ENCODE measurements at places on chromosomes 1 and 21. TPM values are rescaled to one million over a fixed set of nuclear protein-coding genes. Genes with fewer than 3 reads are reported as not detected.

- H3K4me3 ChIP-seq: no peak overlapping the region
- H3K4me1 ChIP-seq: no peaks in the 10 kb centered on the region
- H3K36me3 ChIP-seq: no peaks in the 10 kb centered on the region
- H3K27ac ChIP-seq: no peak overlapping the region
Observed at GRCh38 chr1:219523411-219523810, 89.5 kb downstream of the ZC3H11B start.

Gene SYNC
- polyA plus RNA-seq: 5.1 TPM

- H3K4me1 ChIP-seq: no peaks in the 10 kb centered on the region
- no peak overlapping the region for H3K4me3 ChIP-seq
- no peak overlapping the region for H3K27ac ChIP-seq
- H3K27me3 ChIP-seq: no peaks in the 10 kb centered on the region
Observed at GRCh38 chr1:180310095-180310494, 80.0 kb downstream of the LHX4 start.

GRCh38 chr1:211885747-211886522 is 55.4 kb upstream of the LPGAT1 start:
- no peak overlapping the region for H3K4me3 ChIP-seq
- no peaks in the 10 kb centered on the region for H3K27me3 ChIP-seq
- H3K27ac ChIP-seq: no peak overlapping the region
- DNase-seq: no peak
- no peaks in the 10 kb centered on the region for H3K36me3 ChIP-seq

GRCh38 chr21:15928686-15929425 is 199.1 kb downstream of the USP25 start:
- no peak overlapping the region for H3K4me3 ChIP-seq
- no peaks in the 10 kb centered on the region for H3K4me1 ChIP-seq
- H3K27me3 ChIP-seq: no peaks in the 10 kb centered on the region
- H3K36me3 ChIP-seq: no peaks in the 10 kb centered on the region

GRCh38 chr1:162236201-162236600 is 140.5 kb downstream of the SPATA46 start:
- no peak for DNase-seq
- peaks cover 26% of the 10 kb centered on the region for H3K4me1 ChIP-seq
- no peak overlapping the region for H3K27ac ChIP-seq
- H3K27me3 ChIP-seq: no peaks in the 10 kb centered on the region
- H3K36me3 ChIP-seq: no peaks in the 10 kb centered on the region
- H3K4me3 ChIP-seq: no peak overlapping the region

Gene HMGCS2
- 0.58 TPM for polyA plus RNA-seq

Data from left lung (tissue), 14 donors.